ENCODE measurements at places on chromosomes 4 and X.

GRCh38 chr4:85644061-85644460 lies 169.1 kb downstream of the ARHGAP24 start:
- no peak for DNase-seq

DNA sequence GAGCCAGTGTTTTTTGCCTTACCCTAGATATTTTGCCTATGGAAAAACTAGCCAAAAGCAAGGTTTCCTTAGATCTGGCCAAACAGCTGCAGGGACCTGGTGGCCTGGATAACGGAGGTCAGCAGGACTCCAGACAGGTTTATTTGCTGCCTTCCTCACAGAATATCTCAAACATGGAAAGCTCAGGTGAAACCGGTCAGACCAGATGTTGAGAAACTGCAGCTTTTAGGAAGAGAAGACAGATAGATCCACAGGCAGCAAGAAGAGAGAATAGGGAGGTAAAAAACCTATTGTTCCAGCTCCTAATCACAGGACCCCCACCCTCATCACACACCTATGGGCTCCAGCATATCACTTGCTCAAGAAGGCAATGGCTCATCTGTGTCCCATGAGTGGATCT lies 16.2 kb downstream of the SLC16A2 start:
- DNase-seq, result no peak

DNA sequence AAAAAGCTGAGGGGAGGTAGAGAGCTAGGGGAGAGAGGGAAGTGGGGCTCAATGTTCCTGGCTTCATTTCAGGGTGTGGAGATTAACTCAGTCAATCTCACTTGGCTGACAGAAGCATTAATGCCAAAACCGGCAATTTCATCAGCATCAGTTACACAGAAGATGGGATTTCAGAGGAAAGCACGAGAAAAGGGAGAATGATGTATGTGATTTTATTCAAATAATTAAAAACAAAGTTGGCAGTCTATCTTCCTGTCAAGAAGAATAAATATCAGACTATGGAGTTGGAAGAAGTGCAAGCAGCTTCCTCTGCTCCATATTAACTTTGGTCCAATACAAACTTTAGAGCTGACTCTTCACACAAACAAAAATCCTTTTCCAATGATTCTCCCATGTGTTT lies 29.6 kb upstream of the HCCS start:
- no peak for DNase-seq

GRCh38 chr4:140172960-140173359 lies 19.0 kb upstream of the MAML3 start:
- no peak for DNase-seq

DNA sequence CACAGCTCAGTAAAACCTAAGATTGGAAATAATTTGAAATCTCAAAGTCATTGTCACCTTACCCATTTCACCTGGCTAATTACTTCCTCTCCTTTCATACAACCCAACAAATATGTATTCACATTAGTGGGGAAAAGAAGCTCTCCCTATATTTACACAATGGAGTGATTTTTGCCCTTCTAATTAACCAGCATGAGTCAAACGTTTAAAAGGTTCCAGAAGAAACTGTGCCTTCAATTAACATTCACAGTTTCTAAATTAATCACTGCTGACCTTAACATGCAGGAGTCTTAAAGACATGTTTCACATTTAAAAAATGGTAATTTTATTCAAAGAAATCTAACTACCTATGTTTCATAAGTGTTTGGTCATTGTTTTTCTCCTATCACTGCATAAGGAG lies 254.6 kb downstream of the CBLL2 start:
- no peak for DNase-seq

GRCh38 chrX:137916090-137916746 lies 350.3 kb downstream of the ZIC3 start:
- DNase-seq, result no peak

- no peak for DNase-seq
These were observed 1560.4 kb upstream of the TENM3 start for GRCh38 chr4:180682776-180683175.
